ENCODE measurements at places on chromosomes 7 and 10.

DNA sequence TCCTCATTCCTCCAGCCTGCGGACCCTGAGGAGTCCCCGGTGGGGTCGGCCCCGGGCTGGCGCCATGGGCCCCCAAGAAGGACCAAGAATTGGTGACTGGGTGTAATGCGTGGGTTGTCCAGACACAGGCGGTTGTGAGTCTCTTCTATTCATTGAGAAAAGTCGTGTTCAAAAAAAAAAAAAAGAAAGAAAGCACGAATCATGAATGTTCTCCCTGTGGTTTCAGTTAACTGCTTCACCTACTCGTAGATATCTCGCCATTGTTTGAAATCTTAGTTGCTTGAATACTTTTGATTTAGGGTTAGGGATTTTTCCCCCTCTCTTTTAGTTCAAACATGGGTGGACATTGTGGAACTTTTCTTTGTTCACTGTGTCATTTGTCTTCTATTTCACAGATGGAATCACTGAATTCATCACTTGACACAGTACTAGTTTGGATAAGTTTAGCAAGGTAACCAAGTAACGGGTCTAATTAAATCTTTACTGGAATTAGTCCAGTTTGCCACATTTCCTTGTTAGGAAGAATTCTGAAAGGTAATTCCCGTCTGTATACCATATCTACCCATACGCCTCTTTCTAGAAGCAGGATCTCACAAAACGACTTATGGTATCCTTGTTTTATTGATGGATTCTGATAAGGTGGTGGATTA is 775 bp downstream of the STARD3NL start:
- DNase-seq, result no peak

- DNase-seq, result no peak
Measured at GRCh38 chr7:43585562-43585961, 2.7 kb downstream of the STK17A start.

DNA sequence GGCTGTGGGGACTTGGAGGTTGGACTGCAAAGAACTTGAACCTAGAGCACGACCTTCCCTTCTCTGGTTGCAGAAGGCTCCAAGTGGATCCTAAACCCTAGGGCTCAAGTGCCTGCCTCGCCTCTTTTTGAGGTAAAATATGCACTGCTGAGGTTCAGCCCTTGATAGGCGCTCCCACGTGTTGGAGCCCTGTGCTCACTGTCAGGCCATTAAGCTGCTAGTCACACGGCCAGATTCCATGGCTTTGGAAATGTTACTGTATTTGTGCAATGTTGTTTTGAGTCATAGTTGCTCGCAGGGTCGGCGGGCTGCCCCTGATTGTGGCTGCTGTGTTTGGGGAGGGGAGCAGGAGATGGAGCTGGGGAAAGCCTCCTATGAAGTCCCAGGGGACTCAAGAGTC is 39.8 kb upstream of the PCBD1 start:
- DNase-seq, result no peak

DNA sequence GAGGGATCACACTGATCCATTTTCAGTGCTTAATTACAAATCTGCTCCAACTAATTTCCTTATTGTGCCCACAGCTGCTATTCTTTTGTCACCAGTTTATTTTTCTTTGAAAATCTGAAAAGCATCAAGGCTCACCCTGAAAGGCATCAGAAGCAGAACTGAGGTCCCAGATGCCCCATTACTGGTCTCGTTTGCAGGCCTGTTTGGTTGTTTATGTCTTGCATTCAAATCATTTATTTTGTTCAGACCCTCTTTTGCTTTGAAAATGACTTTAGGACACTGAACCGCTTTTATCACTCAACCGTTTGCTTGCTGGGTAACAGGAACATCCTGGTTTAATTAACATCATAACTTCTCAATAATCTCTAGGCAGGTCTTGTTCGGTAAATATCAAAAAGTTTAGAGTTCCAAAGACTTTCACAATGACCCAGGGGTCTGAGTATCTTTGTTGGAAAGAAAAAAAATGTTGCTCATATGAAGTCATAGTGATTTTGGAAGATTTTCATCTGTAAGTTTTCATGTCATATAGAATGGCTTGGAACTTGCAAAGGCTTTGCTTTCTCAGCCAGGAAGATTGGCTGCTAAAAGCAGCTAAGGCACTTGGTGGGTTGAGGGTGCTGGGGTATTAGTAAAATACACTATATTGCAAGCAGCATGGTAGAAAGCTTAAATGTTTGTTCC is 398.3 kb upstream of the NPVF start:
- no peak for DNase-seq

DNA sequence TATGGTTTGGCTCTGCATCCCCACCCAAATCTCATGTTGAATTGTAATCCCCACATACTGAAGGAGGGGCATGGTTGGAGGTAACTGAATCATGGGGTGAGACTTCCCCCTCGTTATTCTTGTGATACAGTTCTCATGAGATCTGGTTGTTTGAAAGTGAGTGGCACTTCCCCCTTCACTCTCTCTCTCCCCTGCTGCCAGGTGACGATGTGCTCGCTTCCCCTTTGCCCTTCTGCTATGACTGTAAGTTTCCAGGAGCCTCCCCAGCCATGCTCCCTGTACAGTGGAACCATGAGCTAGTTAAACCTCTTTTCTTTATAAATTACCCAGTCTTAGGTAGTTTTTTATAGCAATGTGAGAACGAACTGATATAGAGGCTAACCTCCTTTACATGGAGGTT is 16.6 kb downstream of the PLPP4 start:
- no peak for DNase-seq

DNA sequence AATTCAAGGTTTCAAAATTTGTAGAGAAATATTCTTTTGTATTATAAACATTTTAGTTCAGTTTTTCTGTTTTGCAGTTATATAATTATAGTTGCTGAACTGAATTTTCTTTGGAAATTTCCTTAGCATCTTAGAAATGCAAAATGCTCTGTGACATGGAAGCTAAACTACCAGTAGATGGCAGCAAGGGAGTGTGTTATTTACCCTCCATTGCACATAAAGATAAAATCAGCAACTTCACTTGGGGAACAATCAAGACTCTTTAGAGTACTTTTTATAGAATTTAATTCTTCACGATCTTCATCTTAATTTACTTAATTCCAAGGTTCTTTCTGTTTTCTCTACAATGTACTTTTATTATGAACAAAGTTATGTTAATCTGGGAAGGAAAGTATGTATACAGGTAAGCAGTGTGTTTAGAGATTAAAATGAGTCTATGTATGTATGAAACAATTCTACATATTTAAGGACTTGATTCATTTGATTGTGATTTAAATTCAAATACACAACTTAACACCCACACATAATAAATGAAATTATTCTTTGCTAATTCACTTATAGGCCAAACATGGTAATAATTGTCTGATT is 404.2 kb downstream of the THSD7A start:
- no peak for DNase-seq

DNA sequence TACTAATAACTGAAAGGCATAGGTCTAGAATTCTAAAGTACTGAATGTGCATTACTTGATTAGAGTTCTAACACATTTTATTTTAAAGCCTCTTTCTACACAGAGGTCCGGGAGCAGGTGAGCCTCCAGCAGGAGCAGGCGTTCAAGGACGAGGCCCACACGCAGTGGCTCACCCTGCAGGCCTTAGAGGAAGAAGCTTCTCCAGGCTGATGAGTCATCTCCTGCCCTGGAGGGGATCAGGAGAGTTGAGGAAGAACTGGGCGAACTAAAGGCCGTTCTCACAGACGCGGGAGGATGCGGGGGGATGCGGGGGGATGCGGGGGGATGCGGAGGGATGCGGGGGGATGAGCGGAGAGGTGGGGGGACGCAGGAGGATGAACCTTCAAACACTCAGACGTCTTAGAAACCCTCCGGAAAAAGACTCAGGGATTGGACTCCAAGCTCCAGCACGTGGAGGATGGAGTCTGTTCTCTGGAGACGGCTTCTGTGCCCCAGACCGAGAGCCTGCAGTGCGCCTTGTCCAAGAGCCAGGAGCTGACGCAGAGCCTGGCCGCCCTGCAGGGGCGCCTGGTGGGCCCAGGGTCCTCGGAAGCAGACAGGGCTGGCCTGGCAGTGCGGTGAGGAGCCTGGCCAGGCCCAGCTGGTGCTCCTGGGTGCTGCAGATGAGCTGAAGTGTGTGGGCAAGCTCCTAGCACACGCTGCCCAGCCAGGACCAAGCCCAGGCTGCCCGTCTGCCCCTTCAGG is 433.7 kb upstream of the TPK1 start:
- DNase-seq, result no peak

DNA sequence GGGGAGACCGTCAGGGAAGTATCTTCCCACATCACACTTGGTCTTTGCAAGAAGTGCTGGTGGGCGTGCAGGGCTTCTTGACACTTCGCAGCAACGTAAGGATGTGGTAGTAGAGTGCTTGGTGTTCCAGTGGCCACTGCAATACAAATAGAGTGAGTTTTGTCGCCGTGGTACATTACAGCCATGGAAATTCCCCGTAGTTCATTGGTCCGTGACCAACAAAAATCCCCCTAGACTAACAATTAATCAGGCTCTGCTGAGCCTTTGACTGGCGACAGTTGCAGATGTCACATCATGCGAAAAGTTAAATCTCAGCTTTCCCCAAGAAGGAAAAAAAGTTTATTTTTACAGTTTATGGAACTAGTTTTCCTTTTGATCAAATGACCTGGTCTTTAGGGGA is 134.7 kb downstream of the MGMT start:
- no peak for DNase-seq

DNA sequence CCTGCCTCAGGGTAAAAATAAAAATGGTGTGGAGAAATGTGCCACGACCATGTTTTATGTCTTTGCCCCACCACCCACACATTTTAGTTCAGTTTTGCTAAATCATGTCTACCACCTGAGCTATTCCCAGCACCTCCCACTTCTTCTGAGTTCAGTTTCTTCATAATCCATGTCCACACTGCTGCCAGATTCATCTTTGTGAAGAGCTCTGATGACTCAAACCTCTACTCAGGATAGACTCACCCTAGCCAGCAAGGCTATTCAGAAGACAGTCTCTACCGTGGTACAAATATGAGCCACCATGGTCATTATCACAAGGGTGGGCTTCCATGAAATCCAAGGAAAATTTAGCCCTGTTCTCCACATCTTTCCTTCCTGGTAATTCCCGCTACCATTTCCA is 231.1 kb upstream of the PRKCQ start:
- DNase-seq, result no peak

GRCh38 chr10:13847201-13847631 is 260.5 kb downstream of the PRPF18 start:
- no peak for DNase-seq

GRCh38 chr10:3635211-3635671 is 149.8 kb downstream of the KLF6 start:
- no peak for DNase-seq

DNA sequence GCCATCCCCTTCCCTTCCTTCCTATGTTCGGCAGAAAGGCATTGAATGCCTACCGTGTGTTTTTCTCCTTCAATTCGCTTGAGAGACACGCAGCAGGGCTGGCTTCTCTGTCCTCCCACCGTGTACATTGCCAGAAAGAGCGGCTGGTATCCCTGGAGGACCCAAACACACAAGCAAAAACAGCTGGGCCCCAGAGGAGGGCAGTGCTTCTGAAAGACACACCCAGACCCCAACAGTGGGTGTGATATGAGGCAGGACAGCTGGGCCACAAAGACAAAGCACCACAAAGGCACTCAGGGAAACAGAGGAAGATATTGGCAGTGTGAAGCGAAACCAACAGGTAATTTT is 133.1 kb upstream of the SH2B2 start:
- no peak for DNase-seq

GRCh38 chr7:105982388-105982787 is 19.3 kb downstream of the CDHR3 start:
- no peak for DNase-seq

DNA sequence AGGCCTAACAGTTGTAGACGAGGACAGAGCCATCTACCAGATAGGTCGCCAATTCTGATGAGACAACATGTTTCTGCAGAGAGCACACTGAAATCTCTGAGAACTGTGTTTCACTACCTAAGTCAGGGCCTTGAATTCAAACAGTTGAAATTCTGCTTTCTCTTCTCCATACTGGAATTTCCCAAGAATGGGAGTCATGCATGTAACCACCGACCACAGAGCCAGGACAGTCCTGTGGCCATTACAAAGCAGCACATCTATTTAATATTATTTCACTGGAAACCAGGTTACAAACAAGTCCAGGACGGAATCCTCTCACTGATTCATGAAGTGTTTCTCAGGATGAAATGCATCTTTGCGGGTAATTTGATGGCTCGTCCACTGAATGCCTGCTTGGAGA is 62.0 kb upstream of the ST8SIA6 start:
- DNase-seq, result no peak

DNA sequence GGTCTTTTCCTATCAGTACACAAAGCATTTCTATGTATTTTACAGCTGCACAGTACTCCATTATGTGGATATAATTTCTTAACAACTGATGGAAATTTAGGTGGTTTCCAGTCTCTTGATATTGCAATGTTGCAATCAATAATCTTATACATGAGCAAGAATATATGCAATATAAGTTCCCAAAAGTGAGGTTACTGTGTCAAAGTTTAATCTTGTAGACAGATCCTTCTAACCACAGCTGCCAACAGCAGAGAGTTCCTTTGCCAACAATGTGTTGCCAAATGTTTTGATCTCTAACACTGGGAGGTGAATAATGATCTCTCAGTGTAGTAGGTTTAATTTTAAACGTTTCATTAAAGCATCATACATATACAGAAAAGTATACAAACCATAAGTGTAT is 54.5 kb downstream of the CUL2 start:
- no peak for DNase-seq

DNA sequence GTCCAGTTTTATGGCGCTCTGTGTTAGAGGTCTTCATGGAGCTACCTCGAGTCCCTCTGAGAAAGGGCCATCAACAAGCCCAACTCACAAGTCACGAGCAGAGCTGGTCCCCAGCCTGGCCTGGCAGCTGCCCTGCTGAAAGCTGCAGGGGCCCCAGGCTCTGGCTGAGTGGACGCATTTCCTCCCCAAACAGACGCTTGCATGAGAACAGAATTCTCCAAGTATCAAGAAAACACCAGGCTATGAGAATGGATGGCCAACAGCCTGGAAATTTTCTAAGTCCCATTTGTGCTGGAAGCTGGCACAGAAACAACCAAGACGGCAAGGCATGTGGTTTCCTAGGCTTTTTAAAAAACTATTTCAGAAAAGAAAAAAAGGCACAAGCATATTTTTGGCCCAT is 114.8 kb downstream of the FAM53B start:
- DNase-seq, result no peak

DNA sequence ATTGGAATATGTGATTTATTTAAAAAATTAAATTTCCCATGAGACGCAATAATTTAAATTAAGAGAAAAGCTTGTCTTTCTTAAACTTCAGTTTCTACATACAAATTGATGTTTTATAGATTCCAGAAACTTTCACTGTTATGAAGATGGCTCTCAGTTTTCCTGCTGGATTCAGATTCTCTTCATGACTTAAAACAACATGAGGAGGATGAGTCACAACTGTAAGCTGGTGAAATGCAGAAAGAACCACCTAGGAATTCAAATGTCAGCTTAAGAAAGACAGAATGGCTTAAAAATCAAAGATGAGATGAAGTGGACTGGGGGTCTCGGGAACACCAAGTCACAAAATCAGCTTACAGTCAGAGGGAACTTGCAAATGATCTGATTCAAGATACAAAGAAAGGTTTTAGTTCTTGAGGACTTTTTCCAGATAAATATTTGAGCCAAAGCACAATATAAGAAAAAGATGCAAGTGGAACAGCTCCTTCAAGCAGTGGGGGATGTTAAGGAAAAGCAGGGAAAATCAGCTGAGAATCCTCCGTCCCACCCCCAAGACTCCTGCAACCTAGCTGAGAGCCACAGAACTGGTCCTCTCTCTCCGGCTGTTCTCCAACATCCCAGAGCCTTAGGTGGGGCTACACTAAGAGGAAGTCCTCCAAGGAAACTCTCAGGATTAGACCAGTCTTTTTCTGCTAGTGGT is 279.8 kb downstream of the KCNMA1 start:
- DNase-seq, result no peak

GRCh38 chr10:69377191-69377590 is 39.5 kb downstream of the TACR2 start:
- DNase-seq, result no peak

Data from activated CD4-positive, alpha-beta T cell treated with anti-CD3 and anti-CD28 coated beads for 24 hours (primary cell).